ENCODE measurements at places on chromosomes 5 and 9.

DNA sequence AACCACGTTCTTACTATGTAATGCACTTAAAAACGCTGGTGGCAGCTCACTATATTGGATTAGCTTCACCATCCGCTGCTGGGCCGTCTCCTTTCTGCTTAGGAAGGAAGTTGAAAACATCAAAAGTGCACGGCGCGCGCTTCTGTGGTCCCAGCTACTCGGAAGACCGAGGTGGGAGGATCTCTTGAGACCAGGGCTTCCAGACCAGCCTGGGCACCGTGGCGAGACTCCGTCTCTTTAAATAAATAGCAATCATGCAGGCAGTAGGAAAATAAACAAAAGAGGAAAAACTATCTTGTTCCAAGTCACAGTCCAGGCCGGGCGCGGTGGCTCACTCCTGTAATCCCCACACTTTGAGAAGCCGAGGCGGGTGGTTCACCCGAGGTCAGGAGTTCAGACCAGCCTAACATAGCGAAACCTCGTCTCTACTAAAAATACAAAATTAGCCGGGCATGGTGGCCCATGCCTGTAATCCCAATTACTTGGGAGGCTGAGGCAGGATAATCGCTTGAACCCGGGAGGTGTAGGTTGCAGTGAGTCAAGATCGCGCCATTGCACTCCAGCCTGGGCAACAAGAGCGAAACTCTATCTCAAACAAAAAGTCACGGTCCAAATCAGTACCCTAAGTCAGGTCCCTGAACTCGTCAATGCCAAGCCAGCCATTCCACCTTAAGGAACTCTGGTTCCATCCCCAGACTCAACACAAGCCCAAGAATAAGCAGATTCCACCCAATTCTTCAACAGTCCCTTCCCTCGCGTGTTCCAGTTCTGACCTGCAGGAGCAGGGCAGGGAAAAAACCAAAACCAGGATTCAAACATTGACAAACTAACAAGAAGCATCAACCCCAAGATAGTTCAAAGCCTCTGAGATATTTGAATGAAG, 1.0 kb upstream of the GOLGA1 start:
- DNase-seq = peak; percentile 53

DNA sequence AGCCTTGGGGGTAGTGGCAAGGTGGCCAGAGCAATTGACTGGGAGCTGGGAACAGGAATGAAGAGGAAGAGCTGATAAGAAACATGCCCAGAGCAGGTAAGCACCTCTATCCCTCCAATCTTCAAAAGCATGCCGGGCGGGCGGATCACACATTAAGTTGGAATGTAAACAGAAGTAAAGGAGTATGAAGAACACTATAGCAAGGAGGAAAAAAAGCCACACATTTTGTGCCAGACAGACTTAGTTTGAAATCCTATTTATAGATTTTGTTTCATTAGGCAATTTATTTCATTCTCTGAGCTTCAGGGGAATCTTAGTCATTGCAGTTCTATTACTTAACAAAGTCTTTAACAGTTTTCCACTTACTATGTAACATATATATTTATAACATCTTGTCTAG, 173.9 kb upstream of the TNC start:
- DNase-seq = no peak

- DNase-seq = no peak
These were observed 431.0 kb upstream of the SLC30A5 start for GRCh38 chr5:68662804-68663307.

DNA sequence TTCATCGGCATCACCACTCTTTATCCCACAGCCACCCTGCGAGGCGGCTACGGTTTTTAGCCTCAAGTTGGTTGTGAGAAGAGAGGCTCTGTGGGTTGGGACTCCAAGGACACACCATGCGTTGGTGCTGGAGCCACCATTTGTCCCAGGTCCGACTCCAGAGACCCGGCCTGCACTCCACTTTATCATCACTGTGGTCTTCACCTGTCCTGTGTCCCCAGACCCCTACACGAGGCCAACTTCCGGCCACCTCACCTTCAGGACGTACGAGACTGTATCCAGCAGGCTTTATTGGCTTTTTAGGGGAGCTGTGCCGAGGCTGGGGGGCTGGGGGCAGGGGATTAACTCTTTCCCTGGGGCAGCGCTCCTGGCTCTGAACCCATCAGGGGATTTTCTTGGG, 55.0 kb downstream of the GTF3C4 start:
- DNase-seq = no peak

GRCh38 chr5:159527546-159528254, 197.4 kb upstream of the IL12B start:
- DNase-seq = no peak

DNA sequence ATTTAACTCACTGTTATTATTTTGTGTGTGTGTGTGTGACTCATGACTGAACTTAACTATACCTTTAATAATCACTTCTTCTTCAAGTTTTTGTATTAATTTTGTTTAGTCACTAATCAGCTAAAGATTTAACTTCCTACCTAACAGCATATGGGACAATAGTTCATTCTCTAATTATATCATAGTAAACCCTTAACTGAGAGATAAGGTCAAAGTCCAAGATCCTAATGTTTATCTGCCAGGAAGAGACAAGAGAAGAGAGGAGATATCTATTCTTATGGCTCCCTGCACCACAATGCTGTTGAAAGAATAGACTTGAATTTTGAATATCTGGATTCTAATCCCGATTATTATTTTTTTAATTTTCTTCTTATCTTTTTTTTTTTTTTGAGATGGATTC, 28.1 kb downstream of the FREM1 start:
- DNase-seq = no peak
